ENCODE measurements at places on chromosomes 7 and 10.

DNA sequence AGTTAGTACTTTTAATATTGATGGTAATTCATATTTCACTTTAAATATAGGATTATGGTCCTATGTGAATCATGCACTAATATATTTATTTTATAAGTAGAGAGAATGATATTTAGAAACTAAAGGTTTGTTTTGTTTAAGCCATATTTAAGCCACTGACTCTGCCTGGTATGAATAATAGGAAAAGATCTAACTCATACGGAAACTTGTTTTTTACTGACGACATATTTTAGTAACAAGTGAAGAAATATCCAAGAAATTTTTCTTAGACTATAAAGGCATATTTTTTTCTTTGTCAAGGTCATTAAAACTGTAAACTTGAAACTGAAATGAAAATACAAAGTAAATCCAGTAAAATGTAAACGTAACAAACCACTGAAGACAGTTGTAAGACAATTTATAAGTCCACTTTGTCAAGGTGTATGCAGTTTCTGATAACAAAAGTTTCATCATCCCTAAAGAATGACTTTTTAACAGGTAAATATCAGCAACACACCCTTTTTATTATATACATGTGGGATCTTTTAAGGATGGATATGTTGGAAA is 147.1 kb downstream of the PHF14 start:
- no peak for DNase-seq

DNA sequence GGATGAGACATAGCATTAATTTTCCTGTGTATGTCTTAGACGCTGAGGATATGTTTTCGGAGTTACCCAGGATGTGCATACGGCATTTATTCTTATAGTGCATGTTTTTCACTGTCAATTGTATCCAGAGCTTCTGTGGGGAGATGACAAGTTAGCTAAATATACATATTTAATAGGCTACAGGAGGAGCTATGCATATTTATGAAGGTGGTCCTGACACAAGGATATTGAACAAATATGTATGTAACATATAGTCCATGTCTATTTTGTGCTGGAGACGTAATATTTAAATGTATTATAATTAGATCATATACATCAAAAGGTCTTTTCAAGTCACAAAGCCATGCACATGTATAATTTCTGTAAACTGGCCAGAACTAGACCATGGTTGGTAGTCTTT is 16.0 kb downstream of the IL6 start:
- DNase-seq: no peak

DNA sequence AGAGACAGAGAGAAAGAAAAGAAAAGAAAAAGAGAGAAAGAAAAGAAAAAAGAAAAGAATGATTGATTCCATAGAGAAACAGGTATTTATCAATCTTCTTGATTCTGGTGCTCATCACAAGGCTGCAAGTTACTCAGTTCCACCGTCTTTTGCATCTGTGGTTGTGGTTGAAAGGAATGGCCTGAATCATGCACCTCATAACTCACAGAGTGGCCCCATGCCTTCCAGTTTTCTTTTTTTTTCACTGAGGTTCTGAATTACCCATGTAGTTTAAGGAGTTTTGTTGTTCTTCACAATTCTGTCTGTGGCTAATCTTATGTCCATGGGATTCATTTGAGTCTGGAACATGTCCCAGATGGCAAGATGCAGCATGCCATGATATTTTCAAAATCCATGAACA is 156.0 kb downstream of the ZNF33B start:
- no peak for DNase-seq

DNA sequence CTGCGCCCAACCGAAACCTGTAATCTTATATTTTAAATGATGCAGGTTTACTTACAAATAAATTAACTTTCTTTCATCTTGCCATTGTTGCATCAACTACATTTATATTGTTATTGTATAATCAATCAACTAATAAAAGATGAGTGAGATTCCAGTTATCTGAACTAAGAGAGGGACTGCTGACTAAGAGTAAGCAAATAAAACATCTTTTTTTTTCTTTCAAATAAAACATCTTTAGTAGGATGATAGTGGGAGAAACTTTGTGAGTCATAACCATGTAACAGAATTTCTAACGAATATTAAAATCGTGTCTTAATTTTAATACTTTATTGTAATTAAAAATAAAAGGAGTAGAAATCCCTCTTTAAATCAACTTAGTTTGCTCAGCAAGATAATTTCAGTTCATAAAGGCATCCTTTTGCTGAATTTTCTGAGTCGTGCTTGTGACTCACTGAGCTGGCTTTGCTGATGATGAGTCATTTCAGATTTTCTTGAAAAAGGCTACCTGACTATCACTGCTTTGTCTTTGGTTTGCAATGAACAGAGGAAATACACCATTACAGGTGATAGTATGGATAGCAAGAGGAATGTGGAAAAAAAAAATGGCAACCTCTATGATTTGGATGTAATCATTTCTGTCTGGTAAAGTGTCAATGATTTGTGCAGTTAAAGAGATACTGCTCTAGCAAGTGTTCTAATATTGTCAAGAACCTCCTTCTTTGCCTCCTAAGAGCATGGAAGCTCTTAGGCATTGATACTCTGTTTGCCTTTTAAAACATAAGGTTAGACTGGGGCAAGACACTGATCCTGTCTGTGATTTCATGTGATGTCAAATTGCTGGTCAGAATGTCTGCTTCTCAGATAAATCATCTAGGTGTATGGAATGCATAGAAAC is 119.5 kb downstream of the GPR158 start:
- no peak for DNase-seq

- DNase-seq: no peak
These were observed 77.8 kb downstream of the PAX2 start for GRCh38 chr10:100823194-100823593.

GRCh38 chr10:3848005-3848774 is 63.2 kb upstream of the KLF6 start:
- no peak for DNase-seq
